ENCODE measurements at places on chromosomes 11 and 22.
A peak's percentile ranks its signal among the peaks of the same experiment; 100 is the strongest.

DNA sequence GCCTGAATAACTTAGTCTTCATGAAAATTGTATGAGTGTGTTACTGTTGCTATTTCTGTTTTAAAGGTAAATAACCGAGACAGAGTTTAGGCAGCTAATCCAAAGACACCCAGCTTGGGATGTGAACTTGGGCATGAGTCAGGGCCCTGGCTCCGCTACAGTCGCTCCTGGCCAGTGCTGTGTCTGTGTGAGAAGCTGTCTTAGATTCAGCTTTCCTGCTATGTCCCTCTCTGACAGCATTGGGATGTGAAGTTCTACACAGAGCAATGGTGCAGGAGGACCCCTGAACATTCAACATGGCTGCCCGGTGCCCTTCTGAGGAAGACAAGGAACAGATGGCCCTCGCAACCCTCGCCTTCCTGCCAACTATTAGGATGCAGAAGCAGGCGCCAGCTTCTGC is 49.4 kb downstream of the GALNT18 start:
- no peak overlapping the region for H3K4me3 ChIP-seq
- no peak for ATAC-seq
- H3K27me3 ChIP-seq = peaks cover 12% of the 10 kb centered on the region
- no peaks in the 10 kb centered on the region for H3K36me3 ChIP-seq

GRCh38 chr11:97607291-97608000 is 1217.6 kb downstream of the JRKL start:
- H3K27ac ChIP-seq = no peak overlapping the region
- H3K36me3 ChIP-seq = no peaks in the 10 kb centered on the region
- no peaks in the 10 kb centered on the region for H3K4me1 ChIP-seq
- no peak overlapping the region for H3K4me3 ChIP-seq
- no peaks in the 10 kb centered on the region for H3K27me3 ChIP-seq

- H3K4me3 ChIP-seq = no peak overlapping the region
- H3K27me3 ChIP-seq = no peaks in the 10 kb centered on the region
- ATAC-seq = no peak
- H3K36me3 ChIP-seq = no peaks in the 10 kb centered on the region
Measured at GRCh38 chr11:122681735-122682134, 26.2 kb downstream of the UBASH3B start.

- no peak overlapping the region for H3K4me3 ChIP-seq
- H3K27me3 ChIP-seq = no peaks in the 10 kb centered on the region
- H3K4me1 ChIP-seq = peaks cover 20% of the 10 kb centered on the region
Measured at GRCh38 chr11:44957776-44958564, 7.3 kb upstream of the TP53I11 start.

- peaks cover 70% of the 10 kb centered on the region for H3K27me3 ChIP-seq
- H3K27ac ChIP-seq = no peak overlapping the region
- H3K4me1 ChIP-seq = peaks cover 24% of the 10 kb centered on the region
- no peaks in the 10 kb centered on the region for H3K36me3 ChIP-seq
- no peak overlapping the region for H3K4me3 ChIP-seq
- peak; percentile 14 for ATAC-seq
Measured at GRCh38 chr11:43944761-43945311, 2.4 kb downstream of the C11orf96 start.

GRCh38 chr22:27991586-27992293 is 72.7 kb upstream of the PITPNB start:
- H3K27ac ChIP-seq = no peak overlapping the region
- H3K4me3 ChIP-seq = no peak overlapping the region
- H3K27me3 ChIP-seq = peaks cover 8% of the 10 kb centered on the region
- ATAC-seq = peak; percentile 63
- no peaks in the 10 kb centered on the region for H3K36me3 ChIP-seq

GRCh38 chr11:1542267-1542666 is 29.8 kb downstream of the DUSP8 start:
- no peak overlapping the region for H3K27ac ChIP-seq
- no peaks in the 10 kb centered on the region for H3K36me3 ChIP-seq
- peaks cover 63% of the 10 kb centered on the region for H3K27me3 ChIP-seq
- no peak for ATAC-seq
- H3K4me3 ChIP-seq = no peak overlapping the region

DNA sequence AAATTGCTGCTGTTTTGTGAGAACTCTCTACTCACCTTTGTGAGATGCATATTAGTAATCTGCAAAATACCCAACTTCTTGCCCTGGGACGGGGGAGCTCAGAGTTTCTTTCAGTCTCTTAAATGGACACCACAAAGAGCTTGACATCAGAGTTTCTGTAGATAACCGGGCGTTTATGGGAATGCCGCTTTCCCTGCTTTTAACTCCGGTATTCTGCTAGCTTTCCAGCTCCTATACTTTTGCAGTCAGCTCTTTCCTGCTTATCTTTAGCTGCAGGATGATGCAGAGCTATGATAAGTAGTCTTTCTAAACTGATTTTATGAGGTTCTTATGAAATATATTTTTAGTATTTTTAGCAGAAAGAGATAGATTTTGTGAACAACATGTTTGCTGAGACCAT is 154.6 kb upstream of the SORL1-AS1 start:
- no peak for ATAC-seq
- no peak overlapping the region for H3K27ac ChIP-seq
- no peaks in the 10 kb centered on the region for H3K27me3 ChIP-seq
- no peaks in the 10 kb centered on the region for H3K36me3 ChIP-seq
